ENCODE measurements at places on chromosomes 4 and X.

DNA sequence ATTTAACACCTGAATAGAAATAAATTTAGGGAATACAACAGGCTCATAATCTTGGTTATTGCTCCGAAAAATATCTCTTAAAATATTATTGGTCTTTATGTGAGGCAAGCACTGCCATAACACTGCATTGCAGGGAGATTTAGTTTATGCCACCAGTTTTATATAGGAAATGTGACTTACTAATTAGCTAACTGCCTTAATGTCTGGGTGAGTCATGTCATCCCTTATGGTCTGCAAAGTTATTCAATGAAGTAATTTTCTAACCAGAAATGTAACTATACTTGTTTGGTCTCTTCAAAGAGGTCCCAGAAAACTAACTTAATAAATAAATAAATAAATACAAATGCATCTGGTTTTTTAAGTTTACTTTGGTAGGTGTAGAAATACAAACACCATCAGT lies 597.2 kb downstream of the GALNTL6 start:
- no peak for DNase-seq

DNA sequence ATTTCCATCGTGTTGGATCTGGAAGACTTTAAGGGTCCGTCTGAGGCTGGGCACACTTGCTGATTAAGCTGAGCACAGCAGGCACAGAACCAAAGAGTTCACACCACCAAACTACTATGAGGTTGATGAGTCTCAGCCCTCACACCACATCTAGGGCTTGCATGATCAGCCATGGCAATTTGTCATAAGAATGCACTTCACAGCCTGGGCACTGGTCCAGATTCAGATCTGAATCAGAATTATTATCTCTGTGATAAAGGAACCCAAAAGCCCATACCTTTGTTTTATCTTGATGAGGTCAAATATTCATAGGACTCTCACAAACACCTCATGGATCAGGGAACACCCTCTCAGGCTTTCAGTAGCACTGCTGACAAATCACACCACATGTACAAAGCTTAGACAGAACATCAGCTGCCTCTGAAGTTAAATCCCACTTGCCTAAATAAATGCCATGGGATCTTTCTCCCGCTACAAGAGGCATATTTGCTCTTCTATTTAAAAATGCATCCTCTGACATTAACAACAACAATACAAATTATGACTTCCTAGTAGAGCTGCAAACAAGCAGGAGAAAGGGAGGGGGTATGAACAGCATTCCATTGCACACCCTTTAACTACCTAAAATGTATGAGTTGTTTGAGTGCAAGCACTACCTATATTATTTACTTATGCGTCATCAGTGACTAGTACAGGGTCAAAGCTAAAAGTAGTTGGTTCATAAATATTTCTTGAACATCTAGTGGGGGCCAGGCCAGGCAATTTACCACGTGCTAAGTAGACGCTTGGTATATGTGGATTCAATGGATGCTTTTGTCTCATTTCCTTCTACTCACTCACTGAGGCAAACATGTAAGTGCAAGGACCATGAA lies 186.3 kb upstream of the FGF13 start:
- DNase-seq = no peak

- DNase-seq = no peak
Measured at GRCh38 chrX:154378059-154378798, 866 bp upstream of the EMD start.

DNA sequence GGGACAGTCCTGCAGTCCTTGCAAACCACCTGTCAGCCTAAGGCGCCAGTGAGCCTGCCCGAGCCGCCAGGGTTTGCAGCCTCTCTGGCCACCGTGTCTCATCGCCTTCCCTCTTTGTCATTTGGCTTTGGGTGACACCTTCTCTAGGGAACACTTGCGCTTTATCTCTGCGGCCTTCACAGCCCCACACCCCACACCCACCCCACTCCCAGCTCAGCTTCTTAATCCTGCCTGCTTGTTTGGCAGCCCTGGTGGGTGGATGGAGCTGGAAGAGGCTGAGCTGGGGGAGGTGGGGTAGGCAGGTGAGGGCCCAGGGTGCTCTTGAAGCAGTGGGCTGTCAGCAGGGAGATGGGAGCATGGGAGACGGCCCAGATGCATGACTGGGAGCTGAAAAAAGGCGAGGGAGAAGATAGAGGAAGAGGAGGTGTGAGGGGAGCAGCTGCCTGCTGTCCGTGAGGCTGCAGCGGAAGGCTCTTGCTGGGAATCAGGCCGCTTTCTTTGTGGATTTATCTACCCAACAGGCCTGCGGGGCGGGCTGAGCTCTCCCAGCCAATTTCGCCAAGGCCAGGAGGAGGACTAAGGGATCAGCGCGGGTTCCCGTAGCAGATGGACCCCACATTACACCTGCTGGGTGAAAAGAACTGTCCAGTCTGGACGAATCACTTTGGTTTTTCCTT lies 97.5 kb upstream of the STOX2 start:
- peak; percentile 1 for DNase-seq

- DNase-seq = no peak
Measured at GRCh38 chr4:15333692-15334633, 93.9 kb upstream of the C1QTNF7 start.

DNA sequence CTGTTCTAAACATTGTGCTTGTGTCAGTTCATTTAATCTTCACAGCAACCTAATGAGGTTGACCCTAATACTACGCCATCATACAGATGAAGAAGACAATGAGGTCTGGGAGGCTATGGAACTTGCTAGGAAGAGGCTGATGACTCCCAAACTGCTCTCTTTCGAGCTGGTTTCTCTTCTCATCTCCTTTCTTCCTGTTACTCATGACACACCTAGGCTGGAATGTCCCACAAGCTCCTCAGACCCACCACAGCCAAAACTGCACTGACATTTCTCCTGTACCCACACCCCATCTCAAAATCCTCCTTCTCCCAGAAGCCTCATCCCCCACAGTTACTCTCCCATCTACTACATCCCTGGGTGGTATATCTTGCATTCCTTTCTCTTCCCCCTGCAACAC lies 27.4 kb upstream of the PJA1 start:
- no peak for DNase-seq

- no peak for DNase-seq
Measured at GRCh38 chr4:148420397-148420796, 21.8 kb downstream of the NR3C2 start.

DNA sequence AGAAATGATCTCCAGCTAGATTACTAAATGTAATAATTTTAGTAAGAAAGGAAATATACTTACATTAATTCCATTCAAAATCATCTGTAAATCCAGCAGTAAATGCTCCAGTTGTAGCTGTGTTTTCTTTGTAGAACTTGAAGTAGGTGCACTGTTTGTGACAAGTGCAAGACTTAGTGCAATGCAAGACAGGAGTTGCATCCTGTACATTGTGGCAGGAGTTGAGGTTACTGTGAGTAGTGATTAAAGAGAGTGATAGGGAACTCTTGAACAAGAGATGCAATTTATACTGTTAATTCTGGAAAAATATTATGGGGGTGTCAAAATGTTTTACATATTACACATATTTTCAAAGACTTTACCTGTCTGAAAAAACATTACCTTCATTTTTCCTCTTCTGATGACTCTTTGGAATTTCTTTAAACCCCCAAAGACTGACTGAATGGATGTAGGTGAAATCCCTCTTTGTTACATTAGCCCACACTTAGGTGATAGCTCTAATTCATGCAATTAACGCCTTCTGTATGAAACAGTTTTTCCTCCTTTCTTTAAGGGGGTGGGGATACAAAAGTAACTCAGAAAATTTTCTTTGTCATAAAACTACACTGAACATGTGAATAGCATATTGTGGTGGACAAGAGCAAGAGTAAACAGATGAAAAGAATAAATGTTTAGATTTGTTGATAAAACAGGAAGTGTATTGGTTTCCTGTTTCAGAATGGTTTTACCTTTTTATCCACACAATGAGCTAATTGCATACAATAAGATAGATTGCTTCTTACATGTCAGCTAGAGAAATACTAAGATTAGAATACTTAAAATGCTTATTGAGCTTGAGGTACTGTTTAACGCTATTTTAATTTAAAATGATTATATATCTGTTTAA lies at the start of gene IL2:
Gene IL2 (minus strand): TSS at position 495 of the 886 bp plus-strand sequence. CDS start 285 bp downstream, at position 210.
- DNase-seq = no peak

GRCh38 chrX:106897259-106897658 lies 5.9 kb downstream of the RIPPLY1 start:
- DNase-seq = no peak

DNA sequence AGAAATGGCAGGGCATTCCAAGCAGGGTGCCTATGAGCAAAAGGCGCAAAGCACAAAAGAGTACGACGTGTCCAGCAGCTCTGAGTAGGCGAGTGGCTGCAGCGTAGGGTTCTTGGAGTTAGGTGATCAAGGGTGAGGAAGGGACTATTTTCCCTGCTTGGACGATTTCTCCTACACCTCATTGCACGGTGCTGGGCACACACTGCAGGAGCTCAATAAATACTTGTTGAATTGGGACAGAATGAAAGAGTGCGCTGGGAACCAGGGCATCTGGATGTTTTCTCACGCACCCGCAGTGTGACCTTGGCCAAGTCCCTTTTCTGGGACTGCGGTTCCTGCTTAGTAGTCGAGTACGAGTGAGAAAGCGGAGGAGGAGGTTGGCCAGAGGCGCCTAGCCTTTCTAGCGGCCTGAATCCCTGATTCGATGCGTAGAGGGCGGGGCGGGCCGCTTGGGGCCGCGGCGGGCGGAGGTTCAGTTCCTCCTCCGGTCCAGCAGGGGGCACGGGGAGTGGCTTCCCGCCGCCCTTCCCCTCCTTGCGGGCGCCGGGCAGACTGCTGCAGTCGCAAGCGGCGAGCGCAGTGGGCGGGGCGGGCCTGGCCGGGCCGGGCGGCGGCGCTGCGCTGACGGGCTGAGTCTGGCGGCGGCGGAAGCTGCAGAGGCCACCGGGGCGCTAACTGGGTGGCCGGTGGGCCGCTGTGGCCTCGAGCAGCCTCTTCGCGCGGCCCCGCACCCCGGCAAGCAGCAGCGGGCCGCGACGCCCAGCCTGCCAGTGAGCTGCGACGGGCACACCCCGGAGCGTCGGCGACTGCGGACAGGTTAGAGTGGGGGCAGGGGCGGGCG lies at the start of gene FAM199X:
Gene FAM199X (plus strand): TSS at position 560 of the 841 bp plus-strand sequence. CDS start 333 bp downstream, outside the sequence.
- DNase-seq = peak; percentile 1

GRCh38 chr4:11603591-11604194 lies 175.0 kb upstream of the HS3ST1 start:
- no peak for DNase-seq

DNA sequence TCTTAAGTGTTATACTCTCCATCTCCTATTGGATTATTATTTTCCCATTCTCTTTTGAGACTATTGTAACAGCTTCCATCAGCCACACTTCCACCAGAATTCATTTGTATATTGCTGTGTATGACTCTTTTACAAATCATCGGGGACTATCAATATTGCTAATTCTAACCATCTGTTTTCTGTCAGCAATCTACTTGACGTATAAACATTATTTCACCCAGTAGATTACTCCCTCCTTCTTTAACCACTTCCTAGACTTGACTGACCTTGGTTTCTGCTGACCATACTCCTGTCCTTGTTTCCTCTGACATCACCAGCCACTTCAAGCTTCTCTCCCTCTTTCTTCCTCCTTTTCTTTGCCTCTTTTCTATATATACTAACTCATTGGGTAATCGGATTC lies 402.9 kb downstream of the PCDH18 start:
- DNase-seq = no peak

DNA sequence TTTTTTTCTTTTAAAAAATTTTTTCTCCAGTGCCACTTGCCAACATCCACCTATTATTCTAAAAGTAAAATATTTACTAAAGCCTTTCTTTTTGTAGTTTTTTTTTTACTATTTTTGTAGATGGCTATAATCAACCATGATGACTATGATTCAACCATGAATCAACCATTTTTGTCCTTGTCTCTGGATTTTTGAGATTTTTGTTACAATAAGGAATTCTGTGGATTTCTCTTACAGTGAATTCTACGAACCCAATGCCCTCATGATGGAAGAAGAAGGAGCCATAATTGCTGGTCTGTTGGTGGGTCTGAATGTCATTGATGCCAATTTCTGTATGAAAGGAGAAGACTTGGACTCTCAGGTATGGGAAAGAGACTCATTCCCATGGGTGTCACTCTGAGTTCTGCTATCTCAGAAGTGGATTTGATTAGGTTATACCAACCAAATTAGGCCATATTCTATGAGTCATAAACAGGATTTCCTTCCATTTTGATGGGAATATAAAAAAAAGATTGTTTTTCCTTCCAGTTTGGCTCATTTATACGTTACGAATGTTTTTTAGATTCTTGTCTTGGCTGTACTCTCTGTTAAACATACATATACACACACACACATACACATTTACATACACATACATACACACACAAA lies 46.7 kb downstream of the RUFY3 start:
- no peak for DNase-seq

DNA sequence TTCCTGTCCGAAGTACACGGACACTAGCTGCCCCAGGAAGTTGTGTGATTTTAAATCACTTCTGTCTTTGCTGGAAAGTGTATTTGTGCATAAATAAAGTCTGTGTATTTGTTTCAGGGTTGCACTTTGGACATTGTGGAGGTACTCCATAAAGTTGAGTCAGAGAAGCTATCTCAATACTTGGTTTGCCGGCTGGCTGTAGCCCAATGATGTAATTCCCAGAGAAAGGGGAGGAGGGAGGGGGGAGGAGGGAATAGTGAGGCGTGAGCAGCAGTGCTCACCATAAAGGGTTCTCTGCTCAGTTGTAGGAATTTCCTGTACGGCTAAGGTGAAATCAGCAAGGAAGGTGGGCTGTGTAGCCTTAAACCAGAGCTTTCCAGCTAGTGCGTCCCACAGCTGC lies 7.5 kb downstream of the APEX2 start:
- DNase-seq = no peak
